CD4-positive, alpha-beta T cell treated with Interleukin-2 at 100 ng/mL for 4 hours (primary cell): ENCODE measurements at places on chromosomes 7 and 10.
A peak's percentile ranks its signal among the peaks of the same experiment; 100 is the strongest.

DNA sequence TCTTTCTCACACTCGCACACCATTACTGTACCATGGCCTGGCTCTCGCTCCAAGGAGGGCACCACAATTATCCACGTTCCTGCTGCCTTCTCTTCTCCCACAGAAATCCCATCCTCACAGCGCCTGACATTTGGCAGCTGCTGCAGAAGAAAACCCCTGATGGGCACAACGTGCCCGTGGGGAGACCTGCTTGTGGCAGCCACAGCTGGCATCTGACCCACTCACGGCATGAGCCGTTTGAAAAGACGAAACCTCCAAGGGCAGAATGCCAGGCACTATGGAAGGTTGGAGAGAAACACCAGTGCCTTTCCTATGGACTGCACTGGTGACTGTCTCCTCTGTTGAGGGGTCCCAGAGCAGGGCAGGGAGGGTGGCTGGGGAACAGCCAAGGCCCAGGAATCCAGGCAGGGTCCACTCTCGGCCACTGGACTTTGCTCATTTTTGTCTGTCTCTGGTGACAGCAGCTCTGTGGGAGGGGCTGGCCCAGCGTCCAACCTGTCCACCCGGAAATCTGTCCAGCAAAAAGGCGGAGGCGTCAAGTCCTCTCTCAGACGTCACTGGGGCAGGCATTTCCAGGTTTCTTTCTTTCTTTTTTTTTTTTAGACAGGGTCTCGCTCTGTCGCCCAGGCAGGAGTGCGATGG is 61.0 kb upstream of the MKRN1 start:
- no peak for DNase-seq

GRCh38 chr7:126718419-126718818 is 534.3 kb downstream of the GRM8 start:
- no peak for DNase-seq

GRCh38 chr7:155408651-155409586 is 49.0 kb upstream of the EN2 start:
- no peak for DNase-seq

- DNase-seq = no peak
These were observed 179.3 kb downstream of the HECW1 start for GRCh38 chr7:43291789-43292188.

GRCh38 chr10:91345716-91346115 is 64.4 kb upstream of the HECTD2 start:
- DNase-seq = no peak

DNA sequence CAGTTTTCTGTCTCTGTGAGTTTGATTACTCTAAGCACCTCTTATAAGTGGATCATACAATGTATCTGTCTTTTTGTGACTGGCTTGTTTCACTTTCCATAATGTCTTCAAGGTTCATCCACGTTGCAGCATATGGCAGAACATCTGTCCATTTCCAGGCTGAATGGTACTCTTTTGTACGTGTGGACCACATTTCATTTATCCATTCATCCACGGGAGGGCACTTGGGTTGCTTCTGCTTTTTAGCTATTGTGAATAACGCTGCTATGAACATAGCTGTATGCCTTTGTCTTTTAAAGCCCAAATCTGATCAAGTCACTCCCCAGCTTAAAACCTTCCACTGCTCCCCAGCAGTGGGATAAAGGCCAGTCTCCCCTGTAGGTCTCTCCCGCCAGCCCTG is 31.5 kb downstream of the EGFR start:
- no peak for DNase-seq

- DNase-seq = no peak
These were observed 687.6 kb downstream of the LRMDA start for GRCh38 chr10:76119036-76119435.

DNA sequence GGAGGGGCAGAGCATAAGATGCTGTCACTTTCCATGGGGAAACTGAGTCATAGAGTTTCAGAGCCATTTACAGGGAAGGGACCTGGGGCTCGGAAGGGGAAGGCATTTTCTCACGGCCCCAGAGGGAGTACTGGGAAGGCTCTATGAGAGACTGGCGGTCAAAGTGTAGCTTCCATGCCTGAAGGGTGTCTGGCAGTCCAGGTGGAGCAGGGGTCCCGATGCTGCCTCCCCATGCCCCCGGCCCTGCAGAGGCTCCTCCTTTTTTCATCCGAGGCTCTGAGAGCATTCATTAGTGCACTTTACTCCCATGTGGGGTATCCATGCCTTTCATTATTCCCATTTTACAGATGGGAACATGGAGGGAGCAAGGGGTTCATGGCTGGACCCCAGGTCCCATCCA is 27.9 kb upstream of the PCBD1 start:
- no peak for DNase-seq

DNA sequence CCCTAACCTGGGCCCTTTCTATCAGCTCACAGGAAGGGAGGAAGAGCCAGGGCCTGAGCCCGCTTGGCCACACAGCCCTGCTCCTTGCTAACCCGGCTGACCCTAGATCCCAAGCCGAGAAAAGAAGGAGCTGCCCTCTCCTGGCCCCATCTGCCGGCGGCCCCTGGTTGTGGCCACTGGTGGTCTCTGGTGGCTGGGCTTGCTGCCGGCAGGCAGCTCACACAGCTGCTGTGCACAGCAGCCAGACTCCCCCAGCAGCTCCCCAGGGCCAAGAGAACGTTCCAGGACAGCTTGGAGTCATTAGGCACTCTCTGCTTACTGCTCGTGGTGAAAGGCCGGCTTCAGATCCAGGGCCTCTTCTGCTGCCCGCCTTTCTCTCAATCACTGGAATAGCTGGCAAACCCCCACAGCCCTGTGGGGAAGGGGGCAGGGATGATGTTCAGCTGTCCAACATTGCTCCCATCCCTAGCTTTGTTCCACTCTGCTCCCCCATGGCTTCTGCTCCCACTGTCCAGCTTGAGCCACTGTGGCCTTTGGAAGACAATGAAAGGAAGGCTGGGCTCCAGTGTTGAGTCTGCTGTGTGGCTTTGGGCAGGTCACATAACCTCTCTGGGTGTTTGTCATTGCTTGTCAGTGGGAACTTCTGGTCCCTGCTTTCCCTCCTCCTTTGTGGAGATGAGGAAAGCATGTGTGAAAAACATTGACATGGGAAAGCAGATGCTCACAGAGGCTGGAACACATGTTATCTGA is 35.4 kb upstream of the COL13A1 start:
- DNase-seq = no peak

DNA sequence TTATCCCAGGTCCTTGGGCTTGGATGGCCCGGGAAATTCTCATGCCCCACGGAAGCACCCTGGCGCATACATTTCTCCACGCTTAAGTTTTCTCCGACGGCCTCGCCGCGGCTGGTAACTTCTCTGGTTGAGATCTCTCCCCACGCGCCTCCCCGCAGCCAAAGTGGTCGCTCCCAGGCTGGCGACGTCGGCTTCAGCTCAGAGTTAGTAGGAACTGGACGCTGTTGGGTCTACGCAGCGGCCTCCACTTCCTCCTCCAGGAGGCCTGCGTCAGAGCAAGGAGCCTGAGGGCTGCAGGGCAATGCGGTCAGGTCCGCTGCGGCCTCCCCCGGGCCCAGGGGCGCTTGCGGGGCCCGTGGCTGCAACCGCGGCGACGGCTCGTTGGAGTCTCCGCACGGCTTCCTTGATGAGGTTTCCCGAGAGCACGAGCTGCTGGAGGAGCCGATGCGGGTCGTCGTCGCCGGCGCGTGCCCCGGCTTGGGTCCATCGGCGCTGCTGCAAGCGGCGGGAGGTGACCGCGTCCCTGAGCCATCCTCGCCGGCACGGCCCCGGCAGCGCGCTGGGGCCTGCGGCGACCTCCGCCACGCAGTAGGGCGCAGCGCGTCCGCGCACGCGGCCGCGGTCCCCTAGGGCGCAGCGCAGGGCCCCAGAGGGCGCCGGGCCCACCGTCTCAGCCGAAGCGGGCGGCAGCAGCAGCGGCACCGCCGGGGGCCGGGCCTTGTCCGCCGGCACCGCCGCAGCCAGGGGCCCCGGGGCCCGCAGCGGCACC is 744 bp downstream of the FRAT2 start:
- DNase-seq = no peak

- DNase-seq = peak; percentile 40
These were observed 59.1 kb upstream of the SMNDC1 start for GRCh38 chr10:110363572-110364411.

DNA sequence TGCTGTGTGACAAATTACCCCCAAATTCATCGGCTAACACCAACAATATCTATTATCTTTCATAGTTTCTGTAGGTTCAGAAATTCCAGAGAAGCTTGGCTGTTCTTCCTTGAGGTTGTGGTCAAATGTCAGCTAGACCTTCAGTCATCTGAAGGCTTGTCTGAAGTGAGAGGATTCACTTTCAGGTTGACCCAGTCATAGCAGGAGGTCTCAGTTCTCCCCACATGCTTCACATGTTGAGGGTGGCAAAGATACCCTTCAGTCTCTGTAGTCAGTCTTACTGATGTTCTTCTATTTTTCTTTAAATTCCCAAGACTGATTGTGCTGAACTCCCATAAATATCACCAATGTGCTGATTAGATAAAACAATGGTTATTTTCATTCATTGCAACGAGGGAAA is 1692.0 kb downstream of the REEP3 start:
- DNase-seq = no peak

- no peak for DNase-seq
These were observed 17.5 kb upstream of the TSPAN14 start for GRCh38 chr10:80436446-80437098.

DNA sequence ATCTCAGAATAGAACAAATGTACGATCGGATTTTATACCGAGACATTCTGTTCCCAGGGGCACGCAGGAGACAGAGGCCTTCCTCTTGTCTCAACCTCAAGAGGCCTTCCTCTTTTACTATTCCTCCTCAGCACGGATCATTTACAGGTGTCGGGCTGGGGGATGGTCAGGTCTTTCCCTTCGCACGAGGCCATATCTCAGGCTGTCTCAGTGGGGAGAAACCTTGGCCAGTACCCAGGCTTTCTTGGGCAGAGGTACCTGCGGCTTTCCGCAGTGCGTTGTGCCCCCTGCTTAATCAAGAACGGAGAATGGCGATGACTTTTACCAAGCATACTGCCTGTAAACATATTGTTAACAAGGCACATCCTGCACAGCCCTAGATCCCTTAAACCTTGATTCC is 44.2 kb downstream of the FANK1 start:
- no peak for DNase-seq

GRCh38 chr7:50664937-50665336 is 99.7 kb upstream of the DDC start:
- DNase-seq = no peak

DNA sequence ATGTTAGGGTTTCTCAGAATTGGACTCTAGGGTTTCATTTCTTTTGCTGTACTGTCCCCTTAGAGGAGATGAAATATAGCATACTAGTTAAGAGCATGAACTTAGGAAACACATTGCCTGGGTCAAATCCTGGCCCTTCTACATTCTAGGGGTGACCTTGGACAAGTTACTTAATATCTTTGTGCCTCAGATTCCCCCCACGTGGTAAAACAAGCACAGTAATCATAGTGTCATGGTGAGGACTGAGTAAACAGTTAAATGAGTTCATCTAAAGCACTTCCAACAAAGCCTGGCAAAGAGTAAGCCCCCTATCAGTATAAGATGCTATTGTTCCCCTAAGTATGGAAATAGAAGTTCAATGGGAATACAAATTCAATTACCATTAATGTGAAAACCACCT is 5.1 kb downstream of the DPY19L1 start:
- no peak for DNase-seq

DNA sequence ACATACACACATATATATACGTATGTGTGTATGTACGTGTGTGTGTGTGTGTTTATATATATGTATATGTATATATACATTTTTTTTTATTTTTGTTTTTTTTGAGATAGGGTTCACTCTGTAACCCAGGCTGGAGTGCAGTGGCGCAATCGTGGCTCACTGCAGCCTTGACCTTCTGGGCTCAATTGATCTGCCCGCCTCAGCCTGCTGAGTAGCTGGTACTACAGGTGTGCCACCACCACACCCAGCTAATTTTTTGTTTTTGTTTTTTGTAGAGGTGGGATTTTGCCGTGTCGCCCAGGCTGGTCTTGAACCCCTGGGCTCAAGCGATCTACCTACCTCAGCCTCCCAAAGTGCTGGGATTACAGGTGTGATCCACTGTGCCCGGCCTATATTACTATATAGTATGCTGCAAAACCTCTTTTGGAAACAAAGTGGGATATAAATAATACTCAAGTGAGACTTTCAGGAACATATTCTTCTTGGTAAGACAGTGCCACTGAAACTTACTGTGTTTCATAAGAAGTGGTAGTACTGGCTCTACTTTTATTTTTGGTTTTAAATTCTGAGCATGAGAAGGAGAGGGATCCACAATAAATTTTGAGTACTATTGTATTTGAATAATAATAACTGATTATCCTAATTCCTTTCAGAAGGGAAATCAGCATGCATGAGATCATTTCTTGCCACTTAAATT is 51.0 kb downstream of the MLLT10 start:
- no peak for DNase-seq

DNA sequence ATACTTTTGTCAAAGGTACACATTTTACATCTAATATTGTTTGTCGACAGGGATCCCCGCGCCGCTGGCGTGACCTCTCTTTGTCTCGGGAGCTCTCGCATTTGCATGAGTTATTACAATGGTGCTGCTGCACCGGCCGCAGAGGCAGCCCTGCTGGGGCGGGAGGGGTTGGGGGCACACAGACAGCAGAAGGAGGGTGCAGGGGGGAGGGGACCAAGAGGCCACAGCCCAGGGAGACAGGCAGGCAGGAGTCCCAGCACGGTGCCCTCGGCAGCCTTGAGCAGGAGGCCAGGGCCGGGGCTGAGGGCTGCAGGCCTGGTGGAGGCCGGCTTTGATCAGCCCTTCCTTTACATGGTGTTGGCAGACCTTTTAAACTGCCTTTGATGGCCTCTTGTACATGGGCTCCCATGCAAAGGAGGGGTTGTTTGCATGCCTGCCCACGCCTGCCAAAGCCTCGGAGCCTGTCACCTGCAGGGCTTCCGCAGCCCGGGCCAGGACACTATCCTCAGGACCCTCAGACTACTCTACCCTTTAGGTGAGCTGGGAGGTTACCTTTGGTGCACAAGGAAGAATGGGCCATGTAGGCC is 95.5 kb downstream of the EBF3 start:
- DNase-seq = no peak

- DNase-seq = no peak
These were observed 1.3 kb upstream of the MINPP1 start for GRCh38 chr10:87503401-87503800.

DNA sequence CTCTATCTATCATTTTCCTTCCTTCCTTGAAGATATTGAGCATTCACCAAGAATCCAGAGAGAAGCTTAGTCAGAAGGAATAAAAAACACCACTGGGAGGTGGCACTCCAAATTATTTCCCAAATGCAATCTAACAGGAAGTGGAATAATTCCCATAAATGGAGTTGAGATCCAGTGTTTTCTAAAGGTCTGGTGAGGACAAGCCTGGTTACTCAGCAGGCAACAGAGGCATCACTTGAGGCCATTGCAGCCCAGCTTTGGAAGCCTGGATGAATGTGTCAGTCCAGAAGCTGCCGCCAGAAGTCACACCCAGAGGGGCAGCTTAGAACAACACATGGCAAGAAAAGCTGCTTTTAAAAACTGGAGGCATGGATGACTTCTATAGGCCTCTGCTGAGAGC is 288.9 kb upstream of the KLF6 start:
- no peak for DNase-seq

DNA sequence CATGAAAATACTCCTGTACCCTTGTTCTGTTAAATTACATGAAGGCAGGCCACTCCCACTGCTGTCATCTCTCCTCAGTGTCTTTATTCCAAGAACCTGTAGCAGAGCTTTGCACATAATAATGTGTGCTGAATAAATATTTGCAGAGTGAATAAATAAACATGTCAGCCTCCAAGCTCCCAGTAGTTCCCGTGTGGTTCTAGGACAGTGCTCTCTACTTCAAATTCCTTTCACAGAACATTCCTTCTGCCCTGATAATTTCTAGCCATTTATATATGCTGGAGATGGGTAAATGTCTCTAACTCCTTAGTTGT is 20.3 kb upstream of the HYAL4 start:
- DNase-seq = no peak
